ENCODE measurements at places on chromosomes 2 and 18.

DNA sequence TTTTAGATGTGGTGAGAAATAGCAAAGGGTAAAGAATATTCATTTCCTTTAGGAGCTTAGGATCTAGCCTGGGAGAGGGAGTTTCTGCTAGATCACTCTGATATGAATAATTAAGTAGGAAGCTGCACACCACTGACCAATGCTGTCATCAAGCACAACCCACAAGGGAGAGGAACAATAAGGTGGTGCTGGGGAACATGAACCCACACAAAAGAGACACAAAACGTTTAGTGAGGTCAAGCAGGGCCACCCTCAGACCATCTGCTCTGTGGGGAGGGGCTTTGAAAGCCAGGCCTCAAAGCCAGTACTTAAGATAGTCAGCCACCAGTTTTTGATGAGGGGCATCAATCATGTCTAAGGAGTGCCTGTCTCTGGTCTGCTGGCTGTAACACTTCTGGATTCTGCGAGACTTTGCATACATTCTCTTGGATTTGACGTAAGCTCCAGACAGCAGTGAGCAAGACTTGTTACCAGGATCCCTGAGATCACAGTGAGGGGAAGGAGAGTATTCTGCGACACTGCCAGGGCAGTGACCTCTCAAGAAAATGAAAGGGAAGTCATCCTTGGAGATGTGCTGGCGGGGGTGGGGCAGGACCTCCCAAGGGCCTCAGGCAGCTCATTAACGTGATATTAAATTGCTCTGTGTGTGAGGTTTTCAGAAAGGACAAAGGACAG lies 127.0 kb downstream of the CCBE1 start:
- DNase-seq: no peak

- no peak for DNase-seq
These were observed 405.7 kb downstream of the FBXO15 start for GRCh38 chr18:73741946-73742345.

DNA sequence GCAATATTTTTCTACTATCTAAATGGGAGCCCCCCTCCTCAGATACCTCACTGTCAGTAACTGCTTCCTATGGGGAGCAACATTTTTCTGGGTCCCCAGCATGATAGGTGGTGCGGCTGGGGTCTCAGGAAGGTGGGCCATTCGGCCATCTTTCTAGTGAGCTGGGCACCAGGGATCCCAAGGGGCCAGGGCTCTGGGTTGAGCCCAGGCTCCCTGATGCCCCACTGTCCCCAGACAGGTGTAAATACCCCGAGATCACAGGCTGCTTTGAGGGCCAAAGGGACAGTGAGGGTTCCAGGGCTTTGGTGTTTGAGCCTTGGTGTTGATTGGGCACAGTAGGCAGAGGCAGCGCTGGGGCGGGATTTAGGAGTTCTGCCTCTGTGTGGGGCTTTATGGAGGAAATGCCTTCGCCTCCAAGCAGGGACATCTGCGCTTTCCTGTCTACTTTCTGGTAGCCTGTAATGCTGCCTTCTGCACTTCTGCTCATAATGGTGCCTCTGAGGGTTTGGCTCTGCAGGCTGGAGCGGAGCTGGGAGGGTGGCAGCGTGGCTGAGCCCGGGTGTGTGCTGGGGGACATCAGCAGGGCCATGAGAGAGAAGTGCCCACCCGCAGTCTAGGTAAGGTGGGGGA lies 5.3 kb downstream of the ITM2C start:
- DNase-seq: no peak

DNA sequence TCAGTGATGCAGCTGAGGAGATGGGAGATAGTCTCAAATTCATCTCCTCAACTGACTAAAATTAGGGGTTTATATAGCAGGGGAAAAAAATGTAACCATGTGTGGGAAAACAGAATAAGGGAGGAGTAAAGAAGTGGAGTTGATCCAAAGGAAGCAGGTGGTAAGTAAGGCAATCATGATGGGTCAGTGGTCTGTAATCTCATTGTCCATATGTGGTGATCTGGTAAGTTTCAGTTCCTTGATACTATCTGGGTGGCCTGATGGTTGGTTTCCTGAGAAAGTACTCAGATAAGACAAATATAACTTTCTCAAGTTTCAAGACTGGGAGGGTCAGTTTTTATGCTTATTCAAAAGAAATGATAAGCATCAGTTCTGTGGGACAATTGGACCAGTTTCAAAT lies 312.3 kb upstream of the KCNJ3 start:
- DNase-seq: no peak

DNA sequence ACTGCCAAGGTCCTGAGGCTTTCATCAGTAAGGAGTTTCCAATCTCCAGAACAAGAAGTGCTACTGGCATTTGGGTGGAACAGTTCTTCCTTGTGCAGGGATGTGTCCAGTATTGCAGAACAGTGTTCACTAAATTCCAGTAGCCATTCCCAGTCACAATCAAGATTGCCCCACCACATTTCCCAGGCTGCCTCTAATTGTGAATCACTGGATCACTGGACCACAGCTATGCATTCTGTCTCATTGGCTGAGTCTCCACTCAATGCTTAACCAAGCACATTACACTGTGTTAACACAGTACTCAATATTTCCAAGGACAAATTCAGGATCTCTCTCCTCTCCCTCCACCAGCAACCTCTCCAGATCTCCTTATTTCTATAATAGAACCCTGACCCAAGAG lies 160.2 kb upstream of the CCDC150 start:
- DNase-seq: no peak

DNA sequence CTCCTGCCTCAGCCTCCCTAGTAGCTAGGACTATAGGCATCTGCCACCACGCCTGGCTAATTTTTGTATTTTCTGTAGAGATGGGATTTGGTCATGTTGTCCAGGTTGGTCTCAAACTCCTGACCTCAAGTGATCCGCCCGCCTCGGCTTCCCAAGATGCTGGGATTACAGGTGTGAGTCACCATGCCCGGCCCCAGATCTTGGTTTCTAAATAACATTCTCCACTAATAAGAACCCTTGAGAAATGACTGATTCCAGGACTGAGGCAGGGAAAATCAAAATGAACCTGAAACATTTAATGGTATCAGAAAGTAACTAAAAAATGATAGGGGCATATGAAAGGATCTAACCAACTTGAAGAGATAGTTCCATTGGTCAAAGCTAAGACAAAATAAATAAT lies 34.0 kb downstream of the BMPR2 start:
- DNase-seq: no peak

DNA sequence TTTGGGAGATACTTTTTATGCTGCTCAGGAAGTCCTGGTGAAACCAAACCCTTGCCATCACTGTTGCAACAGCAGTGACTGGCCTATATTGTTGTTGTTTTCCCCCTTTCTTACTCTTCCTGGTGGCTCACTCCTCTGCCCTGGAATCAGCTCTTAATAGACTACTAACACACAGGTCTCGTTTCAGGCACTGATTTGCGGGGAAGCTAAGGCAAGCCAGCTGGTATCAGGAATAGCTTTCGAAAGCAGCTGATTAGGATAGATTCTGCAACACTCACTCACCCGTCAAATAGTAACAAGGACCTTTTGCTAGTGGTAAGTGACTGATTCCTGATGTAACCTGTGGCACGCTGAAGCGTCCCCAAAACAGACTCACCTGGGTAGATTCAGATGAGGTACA lies 360.4 kb downstream of the PLCL1 start:
- no peak for DNase-seq

DNA sequence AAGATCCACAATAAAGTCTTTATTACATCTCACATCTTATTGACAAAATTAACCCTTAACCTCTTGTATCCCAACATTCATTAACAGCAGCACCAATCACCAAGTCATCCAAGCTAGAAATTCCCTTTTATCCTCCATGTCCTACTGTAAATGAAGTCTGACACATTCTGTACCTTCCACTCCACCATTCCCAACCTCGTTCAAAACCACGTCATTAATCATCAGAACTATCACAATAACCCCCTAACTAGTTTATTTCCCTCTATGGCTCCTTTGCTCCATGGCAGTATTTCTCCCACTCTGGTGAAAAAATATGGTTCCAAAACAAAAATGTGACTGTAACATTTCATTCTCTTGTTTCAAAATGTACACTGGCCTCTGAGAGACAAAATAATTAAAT lies 1626.2 kb downstream of the LRP1B start:
- no peak for DNase-seq

DNA sequence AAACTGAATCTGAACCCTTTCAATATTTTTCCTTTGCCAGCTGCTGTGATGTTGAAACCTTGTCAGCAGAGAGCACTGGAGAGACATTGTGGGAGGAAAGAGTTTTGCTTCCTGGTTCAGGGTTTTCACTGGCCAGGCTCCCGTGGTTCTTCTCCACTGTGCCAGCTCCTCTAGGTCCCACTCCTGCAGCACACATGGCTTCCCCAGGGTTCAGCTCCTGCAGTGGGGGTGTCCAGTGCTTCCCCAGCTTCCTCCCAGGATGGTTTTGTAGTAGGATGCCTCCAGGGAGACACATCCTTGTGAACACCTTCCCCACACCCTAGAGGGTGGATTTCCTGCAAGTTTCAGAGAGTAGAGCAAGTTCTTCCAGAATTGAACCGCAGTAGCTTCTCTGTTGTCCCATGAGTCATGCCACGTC lies 24.0 kb upstream of the SULT1C3 start:
- no peak for DNase-seq

- no peak for DNase-seq
These were observed 621 bp downstream of the TXNL1 start for GRCh38 chr18:56637711-56638231.

DNA sequence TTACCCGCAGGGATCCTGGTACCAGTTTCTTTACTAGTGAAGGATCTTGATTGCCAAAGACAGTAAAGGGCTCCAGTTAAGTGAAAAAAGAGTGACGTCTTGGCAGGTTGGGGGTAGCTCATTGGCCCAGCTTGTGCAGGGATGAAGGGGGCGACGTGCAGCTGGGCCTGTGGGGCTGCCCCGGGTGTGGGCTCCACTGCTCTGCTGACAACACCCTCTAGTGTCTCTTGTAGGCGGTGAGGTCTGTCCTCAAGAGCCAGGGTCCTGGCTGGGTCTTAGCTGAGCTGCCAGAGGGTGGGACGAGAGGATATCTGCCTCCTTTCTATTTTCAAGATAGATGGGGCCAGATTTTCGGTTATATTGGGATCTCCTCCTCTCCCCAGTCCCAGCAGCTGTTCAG lies 6.1 kb downstream of the ARHGEF4 start:
- DNase-seq: no peak

- no peak for DNase-seq
These were observed 220.2 kb downstream of the NDUFA10 start for GRCh38 chr2:239805043-239805329.

GRCh38 chr2:109231996-109232705 lies 103.1 kb downstream of the SH3RF3 start:
- DNase-seq: no peak

All from activated naive CD4-positive, alpha-beta T cell (primary cell).